ENCODE measurements at places on chromosomes 16 and 17.

DNA sequence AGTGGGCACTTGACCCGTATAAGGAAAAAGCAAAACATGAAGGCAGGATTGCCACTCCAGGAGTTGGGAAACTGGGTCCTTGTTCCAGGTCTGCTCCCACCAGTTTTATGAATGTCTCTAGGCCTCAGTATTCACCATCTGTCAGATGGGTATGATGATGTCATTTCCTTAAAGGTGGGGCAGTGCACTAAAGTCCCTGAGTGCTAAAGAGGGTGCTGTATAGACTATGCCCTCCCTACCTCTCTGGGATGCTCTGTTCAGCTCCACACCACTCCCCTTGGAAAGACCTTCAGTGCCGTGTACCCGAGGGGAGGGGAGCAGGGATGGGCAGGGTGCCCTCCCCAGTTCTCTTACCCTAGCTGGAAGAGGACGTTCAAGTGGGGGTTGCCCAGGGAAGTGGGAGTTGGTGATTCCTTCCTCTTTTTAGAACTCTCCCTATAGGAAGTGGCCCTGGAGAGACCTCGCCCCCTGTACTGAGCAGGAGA is 2.2 kb downstream of the LASP1 start:
- no peak for DNase-seq

DNA sequence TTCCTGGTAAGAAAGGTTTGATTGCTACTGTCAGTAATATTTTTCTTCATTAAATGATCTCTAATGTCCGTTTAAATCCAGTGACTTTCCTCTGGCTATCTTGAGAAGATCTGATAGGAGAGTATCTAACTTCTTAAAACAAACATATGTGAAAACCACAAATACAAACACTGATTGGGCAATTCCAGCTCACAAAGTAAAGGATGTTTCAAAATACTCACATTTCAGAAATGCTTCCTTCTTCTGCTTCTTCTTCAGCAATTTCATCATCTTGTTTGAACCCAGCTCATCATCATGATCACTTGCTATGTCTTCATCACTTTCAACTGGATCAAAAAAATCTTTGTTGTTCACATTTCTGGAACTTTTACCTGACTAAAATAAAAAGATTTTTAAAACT is 64.3 kb upstream of the RBL2 start:
- DNase-seq, result no peak

DNA sequence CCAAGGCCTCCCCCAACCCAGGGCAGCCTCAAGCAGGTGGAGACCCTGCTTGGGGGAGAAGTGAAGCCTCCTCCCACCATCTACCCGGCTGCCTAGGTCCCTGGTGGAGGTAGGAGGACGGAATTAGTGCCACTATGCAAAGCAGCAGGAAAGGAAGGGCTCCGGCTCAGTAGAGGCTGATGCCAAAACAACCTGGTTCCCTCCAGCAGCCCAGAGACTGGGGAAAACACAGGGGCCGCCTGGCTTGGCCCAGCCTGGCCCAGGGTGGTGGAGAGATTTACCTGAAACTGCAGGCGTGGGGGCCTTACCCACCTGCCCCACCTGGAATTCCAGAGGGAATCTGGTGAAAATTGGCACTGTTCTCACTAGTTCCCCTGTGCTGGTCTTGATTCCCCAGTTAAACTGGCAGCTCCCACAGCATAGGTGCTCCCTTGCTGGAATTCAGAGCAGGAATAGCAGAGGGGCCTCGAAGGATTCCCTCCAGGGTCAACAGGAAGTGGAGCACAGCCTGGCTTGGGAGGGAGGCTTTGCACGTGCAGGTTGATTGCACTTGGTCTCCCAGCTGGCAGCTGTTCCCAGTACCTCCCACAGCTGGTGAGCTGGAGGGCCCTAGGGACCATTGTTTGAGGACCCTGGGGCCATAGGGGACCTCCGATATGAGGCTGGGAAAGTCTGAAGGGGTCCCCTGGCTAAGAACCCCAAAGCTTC is 4.5 kb downstream of the CD79B start:
- no peak for DNase-seq

- DNase-seq, result no peak
Observed at GRCh38 chr17:80969030-80969673, 22.5 kb upstream of the CHMP6 start.

DNA sequence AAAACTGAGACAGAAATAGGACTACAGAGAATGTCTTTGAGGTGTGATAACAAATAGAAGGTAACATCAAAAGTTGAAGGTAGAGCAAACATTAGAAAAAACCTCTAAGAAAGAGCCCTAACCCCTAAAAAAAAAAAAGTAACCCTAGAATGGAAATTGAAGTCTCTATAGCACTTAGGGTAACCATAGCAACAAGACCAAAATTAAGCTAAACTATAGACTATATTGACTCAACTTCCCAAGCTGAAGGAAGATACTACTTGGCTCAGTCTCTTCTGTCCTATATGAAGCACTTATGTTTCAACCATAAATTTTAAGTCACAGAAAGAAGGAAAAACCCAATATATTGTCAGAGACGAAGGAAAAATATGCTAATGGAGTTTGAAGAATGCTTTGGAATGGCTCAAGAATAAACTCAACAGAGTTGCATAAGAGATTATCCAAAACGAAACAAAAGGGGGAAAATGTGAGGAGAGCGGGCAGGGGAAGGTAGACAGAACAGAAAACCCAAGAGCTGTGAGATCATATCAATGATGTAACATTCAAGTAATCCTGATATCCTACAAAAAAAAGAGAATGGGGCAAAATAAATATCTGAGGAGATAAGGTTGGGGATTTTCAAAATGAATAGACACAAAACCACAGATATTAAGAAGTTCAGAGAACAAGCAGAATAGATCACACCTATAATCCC is 88.4 kb downstream of the USP32 start:
- no peak for DNase-seq

DNA sequence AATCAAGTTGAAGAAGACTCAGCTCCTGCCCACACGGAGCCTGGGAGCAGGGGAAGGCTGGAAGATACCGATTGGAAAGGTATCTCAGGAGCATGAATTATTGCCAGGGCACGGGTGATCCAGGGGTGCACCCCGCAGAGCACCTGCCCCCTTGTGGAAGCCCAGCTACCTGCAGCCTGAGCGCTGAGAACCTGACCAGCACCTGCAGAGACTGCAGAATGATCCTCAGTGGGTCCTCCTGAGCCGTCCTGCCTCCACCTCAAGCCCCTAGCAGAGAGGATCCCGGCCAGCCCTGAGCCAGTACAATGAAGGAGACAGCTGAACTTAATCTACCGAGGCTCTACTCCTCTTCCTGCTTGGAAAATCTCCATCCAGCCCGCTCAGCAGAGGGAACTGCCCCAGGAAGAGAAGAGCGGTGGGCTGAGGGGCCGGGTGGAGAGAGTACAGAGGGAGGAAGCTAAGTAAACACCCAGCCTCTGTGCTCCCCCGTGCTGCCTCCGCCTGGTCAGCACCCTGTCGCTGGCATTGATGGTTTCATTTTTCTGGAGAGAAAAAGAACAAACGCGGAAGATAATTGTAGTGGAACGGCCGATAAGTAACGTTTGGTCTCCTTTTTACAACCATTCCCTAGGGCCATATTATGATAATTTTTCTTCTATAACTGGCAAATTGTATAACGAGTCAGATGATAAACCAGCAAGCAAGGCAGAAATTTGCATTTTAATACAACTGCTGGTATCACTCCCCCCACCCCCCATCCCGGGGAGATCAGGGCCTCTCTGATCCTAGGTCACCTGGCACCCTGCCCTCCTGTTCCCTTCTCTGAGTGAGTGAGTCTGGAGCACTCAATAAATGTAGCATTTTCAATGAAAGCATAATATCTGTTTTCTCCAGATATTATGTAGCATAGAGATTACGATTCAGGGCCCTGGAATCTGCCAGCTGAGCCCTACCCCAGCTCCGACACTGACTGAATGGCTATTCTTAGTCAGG is 204.5 kb upstream of the RPL38 start:
- DNase-seq, result no peak

- DNase-seq, result peak; percentile 50
Observed at GRCh38 chr17:41648411-41649195, 24.2 kb upstream of the KRT17 start.

- DNase-seq, result no peak
Observed at GRCh38 chr17:73156166-73156840, 8.5 kb upstream of the SSTR2 start.

- no peak for DNase-seq
Observed at GRCh38 chr17:48850792-48851323, 20.0 kb downstream of the CALCOCO2 start.

GRCh38 chr16:85750146-85750826 is 610 bp downstream of the C16orf74 start:
- no peak for DNase-seq

GRCh38 chr16:48359983-48360382 is 25.2 kb downstream of the SIAH1 start:
- no peak for DNase-seq

- DNase-seq, result no peak
Observed at GRCh38 chr16:23424292-23424958, 28.6 kb downstream of the COG7 start.

DNA sequence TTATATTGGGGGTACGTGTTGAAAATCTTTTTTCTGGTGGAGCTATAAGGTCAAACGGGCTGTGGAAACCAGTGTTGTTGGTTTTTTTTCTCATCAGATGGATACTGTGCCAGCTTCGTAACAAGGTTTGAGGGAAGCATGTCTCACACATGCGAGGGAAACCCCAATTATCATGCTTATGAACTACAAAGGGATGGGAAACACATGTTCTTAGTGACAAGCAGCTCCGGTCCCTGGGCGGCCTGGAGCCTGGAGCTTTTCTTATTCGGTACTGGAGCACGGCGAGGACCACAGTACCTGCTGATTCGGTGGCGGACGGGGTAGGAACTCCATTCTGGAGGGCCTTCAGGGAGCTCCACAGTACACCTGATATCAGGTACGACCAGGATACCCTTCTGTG is 12.5 kb downstream of the SLC43A2 start:
- DNase-seq, result no peak

DNA sequence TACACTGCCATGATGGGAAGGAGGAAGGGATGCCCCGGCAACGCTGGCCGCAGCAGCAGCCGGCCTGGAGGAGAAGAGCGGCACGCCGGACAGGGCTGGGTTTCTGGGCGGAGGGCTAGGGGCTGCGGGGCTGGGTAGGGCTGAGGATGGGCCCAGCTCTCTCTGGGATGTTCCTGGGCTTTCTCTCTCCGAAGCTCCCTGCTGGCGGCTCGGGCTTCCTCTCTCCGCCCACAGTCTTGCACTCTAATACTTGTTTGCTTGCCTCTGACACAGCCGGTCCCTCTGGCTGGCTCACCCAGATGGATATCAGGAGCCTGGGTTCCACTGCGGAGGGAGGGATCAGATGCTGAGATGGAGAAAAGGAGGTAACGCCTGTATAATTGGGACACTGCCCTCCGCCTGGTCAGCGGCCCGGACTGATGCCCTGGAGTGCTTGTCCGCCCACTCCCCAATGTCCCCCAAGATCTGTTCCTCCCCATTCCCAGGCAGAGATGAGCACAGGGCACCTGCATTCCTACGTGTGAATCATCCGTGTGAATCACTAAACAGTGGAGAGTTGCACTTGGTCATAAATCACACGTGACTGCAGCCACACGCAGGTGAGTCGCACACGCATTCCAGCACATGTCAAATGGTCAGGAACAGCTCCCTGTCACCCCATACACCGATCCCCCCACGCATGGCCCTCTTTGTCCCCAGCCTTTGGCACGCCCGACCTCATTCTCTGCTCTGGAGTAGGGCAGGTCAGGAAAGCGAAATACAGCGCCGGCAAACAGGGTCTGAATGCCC is at the start of gene ALOXE3:
Gene ALOXE3 (minus strand): TSS at position 535 of the 789 bp plus-strand sequence. CDS start 524 bp downstream, at position 11.
- no peak for DNase-seq

- DNase-seq, result no peak
Observed at GRCh38 chr17:40038882-40039513, 15.2 kb downstream of the MED24 start.

DNA sequence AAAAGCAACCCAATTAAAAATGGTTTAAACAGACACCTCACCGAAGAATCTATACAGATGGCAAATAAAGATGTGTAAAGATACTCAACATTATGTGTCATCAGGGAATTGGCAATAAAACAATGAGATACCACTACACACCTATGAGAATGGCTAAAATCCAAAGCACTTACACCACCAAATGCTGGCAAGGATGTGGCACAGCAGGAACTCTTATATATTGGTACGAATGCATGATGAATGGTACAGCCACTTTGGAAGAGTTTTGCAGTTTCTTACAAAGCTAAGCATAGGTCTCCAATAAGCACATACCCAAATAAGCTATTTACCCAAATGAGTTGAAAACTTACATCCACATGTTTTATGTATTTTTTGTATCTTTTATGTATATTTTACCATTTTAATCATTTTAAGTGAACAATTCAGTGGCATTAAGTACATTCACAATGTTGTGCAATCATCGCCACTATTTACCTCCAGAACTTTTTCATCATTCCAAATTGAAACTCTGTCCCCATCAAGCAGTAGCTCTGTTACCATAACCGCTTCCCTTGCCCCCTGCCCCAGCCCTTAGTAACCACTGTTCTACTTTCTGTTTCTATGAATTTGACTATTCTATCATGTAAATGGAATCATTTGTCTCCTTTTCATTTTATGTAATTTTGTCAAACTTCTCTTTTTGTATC is 6.7 kb upstream of the ALDH3A2 start:
- DNase-seq, result no peak

DNA sequence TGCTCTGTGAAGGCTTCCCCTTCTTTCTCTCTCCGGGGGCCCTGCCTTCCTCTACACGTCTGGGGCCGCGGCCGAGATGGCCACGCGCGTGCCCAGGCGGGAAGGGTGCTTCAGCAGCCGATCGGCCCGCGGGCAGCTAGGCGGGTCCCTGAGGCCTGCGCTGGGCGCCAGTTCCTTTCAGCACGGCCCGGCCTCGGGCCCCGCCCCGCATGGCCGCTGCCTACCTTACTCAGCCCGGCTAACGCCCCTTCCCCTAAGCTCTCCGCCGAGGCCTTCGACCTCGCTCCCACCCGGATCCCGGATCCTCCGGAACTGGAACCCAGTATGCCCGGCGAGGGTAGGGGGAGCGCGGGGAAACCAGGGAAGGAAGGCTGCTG is 335 bp downstream of the TMEM11 start:
- DNase-seq, result no peak

GRCh38 chr17:65123757-65124675 is 13.2 kb upstream of the RGS9 start:
- DNase-seq, result no peak

GRCh38 chr17:58051468-58051867 is 31.8 kb upstream of the DYNLL2 start:
- no peak for DNase-seq

GRCh38 chr17:38869526-38870258 is at the start of gene LASP1:
LASP1 (plus strand) TSS chr17:38870058; CDS start chr17:38870190, 132 bp downstream.
- peak; percentile 74 for DNase-seq

All from T-helper 22 cell (primary cell).